GF-D8 (cell line): ENCODE measurements at places on chromosomes 3 and 15.

DNA sequence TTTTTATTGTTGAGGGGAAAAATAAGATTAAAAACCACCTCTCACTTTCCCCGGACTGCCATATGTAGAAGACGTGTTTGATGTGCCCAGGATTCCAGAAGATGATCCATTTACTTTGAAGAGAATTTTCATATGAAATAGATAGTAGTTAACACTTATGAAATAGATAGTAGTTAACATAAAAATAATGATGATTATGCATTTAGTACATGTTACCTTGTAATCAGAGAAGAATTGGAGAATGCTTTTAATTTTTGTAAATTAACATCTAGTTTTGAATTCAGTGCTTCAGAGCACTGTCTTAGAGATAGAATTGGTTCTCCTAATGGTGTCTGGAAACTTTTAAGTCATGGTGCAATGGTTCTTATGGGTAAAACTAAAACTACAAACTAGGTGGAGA, 46.1 kb upstream of the CRTC3 start:
- no peak for DNase-seq

DNA sequence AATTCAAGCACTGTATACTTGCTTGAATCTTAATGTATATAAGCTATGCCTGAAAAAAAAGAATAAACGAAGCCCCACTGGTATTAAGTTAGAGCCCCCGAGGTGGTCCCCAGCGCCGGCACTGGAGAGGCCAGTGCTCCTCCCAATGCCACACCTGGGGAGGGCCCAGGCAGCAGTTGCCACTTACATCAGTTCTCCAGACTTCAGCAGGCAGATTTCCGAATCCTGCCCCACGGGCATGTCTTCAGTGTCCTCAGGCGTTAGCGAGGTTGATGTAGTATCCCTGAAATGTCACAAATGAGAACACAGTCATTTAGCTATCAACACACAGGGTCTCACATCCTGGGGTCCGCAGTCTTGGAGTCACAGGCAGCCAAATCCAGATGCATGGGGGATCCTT, 7.0 kb upstream of the CXCR6 start:
- DNase-seq = no peak

DNA sequence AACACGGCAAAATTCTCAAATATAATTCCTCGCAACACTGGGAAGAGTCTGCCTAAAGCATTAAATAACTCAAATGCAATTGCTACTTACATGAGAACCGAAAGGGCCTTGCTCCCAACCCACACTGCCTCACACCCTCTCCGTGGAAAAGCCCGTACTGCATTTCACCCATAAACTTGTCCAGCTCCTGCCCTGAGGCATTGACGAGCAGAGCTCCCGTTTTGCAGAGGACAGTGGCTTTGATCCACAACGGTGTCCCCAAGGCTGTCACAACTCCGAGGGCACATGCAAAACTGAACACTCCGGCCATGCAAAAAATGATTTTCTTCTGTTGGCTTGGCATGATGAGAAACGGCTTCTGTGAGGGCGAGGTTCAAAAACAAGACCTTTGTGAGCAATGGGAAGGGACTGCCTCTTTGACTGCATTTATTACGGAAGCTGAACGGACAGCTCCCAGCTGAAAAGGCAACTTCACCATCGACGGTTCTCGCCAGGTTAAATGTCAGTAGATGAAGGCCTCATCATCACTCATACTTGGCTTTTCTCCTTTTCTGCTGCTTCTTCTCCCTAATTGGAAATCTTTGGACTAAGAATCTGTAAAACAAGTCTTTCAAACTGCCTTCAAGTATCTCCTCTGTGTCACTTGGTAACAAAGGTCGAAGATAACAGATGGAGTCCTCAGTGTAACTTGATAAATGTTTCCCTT, at the start of gene CLRN1:
CLRN1 (minus strand) TSS at position 362 of the 706 bp plus-strand sequence; CDS start at position 343, 19 bp downstream.
- DNase-seq = no peak

DNA sequence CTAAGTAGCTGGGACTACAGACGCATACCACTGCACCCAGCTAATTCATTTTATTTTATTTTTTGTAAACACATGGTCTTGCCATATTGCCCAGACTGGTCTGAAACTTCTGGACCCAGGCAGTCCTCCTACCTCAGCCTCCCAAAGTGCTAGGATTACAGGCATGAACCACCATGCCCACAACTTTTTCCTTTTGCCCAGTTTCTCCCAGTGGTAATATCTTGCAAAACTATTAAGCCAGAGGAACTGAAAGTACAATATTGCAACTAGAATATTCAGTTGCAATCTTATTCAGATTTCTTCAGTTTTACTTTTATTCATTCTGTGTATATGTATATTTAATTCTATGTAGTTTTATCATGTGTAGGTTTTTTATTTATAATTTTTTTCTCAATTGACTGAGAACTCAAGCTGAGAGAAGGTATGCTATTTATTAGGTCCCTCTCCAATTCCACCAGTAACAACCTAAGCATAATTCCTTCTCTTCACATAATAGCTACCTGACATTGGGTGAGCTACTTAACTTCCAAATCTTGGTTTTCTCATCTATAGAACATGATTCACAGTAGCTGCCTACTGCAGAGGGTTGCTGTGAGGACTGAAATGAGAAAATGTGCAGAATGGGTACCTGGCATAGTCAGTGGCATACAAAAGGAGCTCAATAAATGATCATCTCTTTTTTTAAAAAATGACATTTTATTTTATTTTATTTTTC, 30.8 kb downstream of the KLHL18 start:
- no peak for DNase-seq

DNA sequence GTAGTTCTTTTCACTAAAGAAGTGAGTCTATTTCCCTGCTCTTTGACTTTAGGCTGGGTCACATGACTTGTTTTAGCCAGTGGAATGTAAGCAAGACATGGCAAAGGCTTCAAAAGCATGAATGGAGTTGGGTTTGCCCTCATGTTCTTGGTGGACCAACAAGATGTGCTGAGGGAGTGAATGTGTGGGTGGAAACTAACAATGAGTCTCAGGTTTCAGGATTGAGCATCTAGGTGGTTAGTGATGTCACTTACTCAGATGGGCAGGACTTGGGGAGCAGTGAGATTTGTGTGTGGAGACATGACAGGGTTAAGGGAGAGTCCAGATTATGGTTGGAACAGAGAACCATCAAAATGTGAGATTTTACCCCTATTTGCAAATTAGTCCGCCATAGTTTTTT, 181.4 kb upstream of the UBE2E1 start:
- DNase-seq = no peak
